Stimulated activated CD4-positive, alpha-beta T cell treated with anti-CD3 and anti-CD28 coated beads, Interleukin-2, amount 100 ng/mL, for 4 hours (primary cell): ENCODE measurements at places on chromosomes 2 and 18.
A peak's percentile ranks its signal among the peaks of the same experiment; 100 is the strongest.

DNA sequence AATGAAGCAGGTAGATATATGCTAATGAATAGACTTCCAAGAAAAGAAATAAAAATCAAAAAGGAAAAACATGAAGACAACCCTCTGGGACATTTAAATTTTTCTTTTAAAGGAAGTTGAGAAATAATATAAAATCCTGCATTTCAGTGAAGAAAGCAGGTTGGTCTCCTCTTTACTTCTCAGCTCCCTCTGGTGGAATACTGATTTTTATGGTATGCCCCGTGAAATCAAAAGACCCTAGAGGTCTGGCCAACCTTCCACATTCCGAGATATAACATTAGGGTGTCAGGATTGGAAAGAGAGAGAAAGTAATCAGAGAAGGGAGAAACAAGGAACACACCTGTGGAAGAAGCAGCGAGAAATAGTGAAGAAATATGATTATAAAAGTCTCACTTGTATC lies 72.7 kb downstream of the DNER start:
- no peak for DNase-seq

DNA sequence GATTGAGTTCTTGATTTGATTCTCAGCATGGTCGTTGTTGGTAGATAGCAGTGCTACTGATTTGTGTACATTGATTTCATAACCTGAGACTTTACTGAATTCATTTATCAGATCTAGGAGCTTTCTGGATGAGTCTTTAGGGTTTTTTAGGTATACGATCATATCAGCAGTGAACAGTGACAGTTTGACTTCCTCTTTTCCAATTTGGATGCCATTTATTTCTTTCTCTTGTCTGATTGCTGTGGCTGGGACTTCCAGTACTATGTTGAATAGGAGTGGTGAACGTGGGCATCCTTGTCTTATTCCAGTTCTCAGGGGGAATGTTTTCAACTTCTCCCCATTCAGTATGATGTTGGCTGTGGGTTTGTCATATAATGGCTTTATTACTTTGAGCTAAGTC lies 27.9 kb upstream of the CXCR2 start:
- DNase-seq, result no peak

DNA sequence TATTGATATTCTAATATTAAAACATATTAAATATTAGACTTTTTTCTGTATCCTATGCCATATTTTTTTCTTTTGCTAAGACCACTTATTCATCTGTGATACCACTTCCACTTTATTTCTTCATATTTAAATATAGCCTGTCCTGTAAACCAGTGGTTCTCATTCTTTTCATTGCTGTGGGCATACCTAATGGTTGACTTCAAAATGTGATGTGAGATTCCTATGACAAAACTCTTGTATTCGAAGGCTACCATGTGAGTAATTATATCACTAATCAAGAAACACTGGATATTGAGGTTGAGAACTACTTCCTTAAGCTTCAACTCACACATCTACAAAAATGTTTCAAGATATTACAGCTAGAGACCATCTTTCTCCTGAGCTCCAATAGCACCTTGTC lies 3.6 kb downstream of the SCRN3 start:
- DNase-seq, result no peak

GRCh38 chr2:163735685-163736432 lies at the start of gene FIGN:
FIGN (minus strand) TSS chr2:163736008; CDS start chr2:163734927, 1,081 bp downstream.
- no peak for DNase-seq

DNA sequence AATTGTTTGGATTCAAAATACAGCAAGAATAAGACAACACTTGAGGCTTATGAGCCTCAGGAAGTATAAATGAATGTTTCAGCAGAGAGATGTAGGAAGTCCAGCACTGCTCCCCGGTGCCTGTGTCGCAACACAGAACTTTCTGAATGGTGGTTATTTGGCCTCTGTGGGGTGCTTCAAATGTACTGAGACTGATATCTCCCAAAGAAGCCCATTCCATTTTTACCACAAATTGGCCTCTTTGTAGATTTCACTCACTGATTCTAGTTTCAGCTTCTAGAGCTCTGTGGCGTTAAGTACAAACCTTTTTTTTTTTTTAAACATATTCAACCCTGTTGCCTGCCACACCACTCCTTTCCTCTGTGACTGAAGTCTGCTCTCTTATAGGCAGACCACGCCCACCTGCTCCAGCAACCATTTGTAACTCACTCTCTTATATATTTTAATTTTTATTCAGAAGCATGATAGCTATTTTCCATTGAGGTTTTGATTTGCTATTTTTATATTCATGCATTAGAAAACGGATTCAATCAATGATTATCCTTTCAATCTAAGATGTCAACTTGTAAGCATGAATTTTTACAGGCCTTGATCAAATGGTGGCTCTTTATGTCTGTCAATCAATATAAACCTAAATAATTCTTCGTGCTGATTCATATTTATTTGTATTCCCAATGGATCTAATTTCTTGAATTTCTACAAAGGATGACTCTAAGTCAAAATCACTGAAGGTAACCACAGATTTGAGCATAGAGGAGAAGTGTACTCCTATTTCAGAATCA lies 277.1 kb upstream of the CCDC68 start:
- no peak for DNase-seq

GRCh38 chr2:109045505-109045904 lies 56.5 kb upstream of the EDAR start:
- no peak for DNase-seq

DNA sequence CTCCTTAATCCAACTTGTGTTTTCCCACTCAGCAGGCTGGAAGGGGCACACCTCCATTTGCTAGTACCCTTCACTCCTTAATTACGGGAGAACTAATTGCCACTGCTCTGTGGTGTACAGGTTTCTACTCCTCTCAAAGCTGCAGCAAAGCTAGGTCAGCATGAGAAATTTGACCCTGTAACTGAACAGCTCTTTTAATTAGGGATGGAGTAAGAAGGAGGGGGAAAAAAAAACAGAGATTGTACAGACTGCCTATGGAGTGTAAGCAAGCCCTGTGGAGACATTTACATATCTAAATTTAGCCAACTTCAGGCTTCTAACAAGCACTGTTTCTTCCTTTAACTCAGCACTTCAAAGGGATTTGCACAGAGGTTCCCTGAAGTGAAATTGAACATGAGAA lies 629.7 kb upstream of the SETBP1 start:
- DNase-seq, result no peak

DNA sequence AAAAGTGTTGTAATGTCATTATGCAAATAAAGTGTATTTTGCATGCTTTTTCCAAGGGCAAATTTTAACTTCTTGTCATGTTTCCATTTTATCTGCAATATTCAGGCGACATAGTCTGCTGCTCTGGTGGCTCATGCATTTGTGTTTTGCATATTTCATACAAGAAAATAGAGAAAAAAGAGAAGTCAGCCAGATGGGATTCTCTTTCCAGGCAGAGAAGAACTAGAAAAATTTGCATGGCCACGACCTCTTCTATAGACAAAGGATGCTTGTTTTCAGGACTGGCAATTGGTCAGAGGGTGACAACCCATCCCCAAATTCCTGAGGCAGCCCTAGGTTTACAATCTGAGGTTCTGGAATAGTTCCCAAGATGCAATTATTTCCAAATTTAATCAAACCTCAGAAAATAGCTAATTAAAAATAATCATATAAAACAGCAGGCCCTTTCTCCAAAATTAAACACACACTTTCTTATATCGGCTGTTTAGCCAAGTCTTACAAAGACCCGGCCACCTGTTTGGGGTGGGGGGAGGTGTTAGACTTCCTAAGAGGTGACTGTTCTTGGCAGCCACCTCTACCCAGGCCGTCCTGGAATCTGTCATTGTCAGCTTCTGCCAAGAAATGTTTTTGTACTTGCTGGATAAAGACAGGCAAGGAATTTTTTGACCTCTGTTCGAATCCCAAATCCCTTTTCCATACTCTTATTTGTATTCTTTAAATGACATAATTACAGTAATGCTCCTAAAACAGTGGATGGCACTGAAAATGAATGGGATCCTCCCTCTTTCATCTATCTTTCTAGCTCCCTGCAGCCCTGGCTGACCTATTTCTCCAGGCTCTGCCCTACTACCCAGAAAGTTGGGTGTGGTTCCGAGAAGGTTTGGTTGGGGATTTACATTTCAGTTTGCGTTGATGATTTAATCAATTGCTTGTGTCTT lies 20.8 kb upstream of the SOS1 start:
- DNase-seq, result no peak

DNA sequence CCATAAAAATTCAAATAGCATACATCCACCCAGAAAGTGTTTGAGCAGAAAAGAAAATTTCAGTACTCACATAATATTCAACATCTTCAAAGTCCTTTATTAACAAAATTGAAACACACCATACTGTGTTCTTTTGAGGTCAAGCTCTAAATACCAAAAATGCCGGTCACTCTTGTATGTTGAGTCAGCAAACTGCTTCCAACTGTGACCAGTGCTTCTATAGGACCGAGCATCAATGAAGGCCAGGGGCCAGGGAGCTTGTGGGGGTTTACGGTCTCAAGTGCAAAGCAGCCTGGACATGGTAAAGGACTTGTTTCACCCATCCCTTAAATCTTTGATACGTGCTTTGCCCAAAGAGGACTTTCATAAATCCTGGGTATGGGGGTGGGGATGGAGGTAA lies 112.7 kb upstream of the REV1 start:
- no peak for DNase-seq

GRCh38 chr2:109243526-109244303 lies 114.7 kb downstream of the SH3RF3 start:
- DNase-seq, result no peak

GRCh38 chr2:206721256-206721920 lies 3.2 kb upstream of the DYTN start:
- no peak for DNase-seq

- DNase-seq, result no peak
These were observed 24.7 kb downstream of the STEAP3 start for GRCh38 chr2:119248311-119248710.

- no peak for DNase-seq
These were observed 498.9 kb upstream of the NETO1 start for GRCh38 chr18:73366713-73367112.

DNA sequence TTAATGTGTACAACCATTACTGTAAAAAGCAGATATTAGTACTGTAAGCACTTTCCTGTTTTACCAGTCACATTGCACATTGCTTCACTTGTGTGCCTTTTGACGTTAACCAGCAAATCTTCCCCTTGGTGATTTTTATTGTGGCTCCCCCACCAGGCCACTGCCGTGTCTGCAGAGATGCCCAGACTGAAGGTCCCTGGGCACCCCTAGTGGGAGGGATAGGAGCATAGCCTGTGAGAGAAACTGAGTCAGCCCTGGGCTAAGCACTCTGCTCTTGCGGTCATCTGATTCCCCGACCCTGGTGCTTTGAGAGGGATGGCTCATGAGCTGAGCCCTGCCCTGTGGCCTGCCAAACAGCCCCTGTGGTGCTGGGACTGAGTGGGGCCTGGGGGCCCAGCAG lies 73.4 kb downstream of the INPP4A start:
- DNase-seq, result peak; percentile 40

GRCh38 chr18:21704603-21705364 lies at the start of gene ABHD3:
ABHD3 (minus strand) TSS chr18:21704774; CDS start chr18:21704665, 109 bp downstream.
- peak; percentile 86 for DNase-seq

GRCh38 chr2:126972279-126972626 lies 73.6 kb downstream of the TEX51 start:
- DNase-seq, result no peak

DNA sequence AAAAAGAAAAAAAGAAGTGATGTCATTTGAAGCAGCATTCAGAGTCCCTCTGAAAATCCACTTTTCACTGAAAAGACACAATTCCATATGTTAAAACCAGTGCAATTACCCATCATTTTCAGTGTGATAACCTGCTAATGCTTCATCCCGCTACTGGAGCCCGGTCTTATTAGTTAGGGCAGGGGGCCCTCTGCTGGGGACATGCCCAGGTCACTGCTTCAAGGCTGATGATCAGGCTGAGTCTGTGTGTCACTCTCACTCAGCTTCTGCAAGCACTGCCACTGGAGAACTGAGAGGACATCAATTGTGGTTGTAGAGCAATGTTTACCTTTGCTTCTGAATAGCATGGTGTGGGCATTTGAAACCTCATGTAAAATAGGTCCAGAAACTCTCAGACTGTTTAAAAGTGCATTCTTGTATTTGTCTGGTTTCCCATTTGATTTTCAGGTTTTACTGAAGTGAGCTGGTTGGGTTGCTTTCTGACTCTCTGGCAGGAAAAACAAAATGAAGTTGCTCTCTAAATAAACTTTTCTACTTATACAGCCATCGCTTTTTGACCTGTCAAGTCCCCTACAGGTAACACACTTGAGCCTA lies 49.2 kb upstream of the NXPH2 start:
- DNase-seq, result no peak

GRCh38 chr2:190736355-190736754 lies 87.5 kb downstream of the NAB1 start:
- DNase-seq, result no peak

DNA sequence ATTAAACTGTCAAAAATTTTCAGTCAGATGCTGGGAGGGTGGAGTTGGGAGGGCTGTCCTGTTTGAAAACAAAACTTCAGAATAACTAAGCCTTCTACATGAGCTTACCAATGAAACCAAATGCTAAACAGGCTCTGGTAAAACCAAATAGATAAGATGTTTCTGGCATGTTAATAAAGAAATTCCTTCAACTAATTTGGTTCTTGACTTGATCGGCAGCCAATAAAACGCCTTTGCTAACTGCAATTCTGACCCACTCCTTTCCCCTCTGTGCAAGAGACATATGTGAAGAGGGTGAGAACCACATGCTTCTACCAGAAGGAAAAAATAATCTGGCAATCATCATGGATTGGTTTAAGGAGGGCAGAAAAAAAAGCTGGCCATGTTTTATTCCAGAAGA lies 20.9 kb downstream of the MAP4K3 start:
- no peak for DNase-seq

GRCh38 chr2:157691131-157691530 lies 62.5 kb upstream of the ACVR1C start:
- no peak for DNase-seq

GRCh38 chr2:99198103-99198841 lies 17.3 kb downstream of the MRPL30 start:
- DNase-seq, result no peak

DNA sequence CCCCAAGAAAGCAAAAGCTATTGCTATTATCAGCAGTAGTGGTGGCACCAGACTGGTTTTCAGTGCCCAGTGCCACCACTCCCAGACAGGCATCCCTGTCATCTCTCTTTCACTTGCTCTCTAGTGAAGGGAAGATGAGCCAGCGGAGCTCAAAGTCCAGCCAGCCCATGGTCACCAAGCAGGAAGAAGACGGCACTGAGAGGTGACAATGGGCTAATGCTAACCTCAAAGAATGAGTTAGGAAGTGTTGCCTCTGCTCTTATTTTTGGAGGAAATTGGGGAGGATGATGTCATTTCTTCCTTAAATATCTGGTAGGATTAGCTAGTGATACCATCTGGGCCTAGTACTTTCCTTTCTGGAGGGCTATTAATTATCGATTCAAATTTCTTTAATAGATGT lies 1.7 kb downstream of the SP140 start:
- DNase-seq, result no peak

- no peak for DNase-seq
These were observed 453.9 kb upstream of the FSIP2 start for GRCh38 chr2:185284696-185285095.

DNA sequence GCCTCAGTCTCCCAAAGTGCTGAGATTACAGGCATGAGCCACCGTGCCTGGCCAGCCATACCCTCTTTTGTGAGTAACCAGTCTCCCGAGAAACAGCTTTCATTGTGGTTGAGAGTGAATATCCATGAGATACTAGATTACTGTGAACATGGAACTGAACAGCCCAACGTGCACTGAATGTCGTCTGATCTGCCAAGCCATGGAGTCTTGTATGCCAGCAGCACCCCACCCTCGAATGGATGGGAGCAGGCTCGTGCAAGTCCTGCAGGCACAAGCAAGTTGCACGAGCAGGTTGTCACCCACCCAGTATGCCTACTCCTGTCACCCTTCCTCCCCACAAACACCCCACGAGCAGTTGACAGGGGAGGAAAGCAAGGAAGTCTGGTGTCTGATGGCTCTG lies 36.5 kb upstream of the TFCP2L1 start:
- no peak for DNase-seq

- no peak for DNase-seq
These were observed 5.0 kb downstream of the NDUFS1 start for GRCh38 chr2:206154197-206154596.
